Heart right ventricle (tissue), 16 donors: ENCODE measurements at places on chromosomes 3 and 15. TPM values are rescaled to one million over a fixed set of nuclear protein-coding genes. Genes with fewer than 3 reads are reported as not detected.

GRCh38 chr15:40770147-40770721 lies 454 bp downstream of the C15orf62 start:
- no peak for DNase-seq

DNA sequence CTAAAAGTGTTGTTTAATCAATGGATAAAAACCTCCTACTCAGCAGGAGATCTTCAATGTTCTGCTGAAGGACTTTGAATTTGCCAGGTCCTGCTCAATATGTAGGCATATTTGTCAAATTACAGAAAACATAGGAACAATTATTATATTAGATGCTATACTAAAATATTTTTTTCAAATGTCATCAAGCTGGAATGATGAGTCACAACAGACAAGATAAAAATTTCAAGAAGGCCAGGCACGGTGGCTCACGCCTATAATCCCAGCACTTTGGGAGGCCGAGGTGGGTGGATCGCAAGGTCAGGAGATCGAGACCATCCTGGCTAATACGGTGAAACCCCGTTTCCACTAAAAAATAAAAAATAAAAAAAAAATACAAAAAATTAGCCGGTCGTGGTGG lies 68.0 kb downstream of the AQP9 start:
- DNase-seq: no peak

GRCh38 chr3:106014518-106014917 lies 145.7 kb upstream of the CBLB start:
- no peak for DNase-seq

GRCh38 chr3:139552632-139553365 lies 13.3 kb upstream of the RBP1 start:
- no peak for DNase-seq

GRCh38 chr3:13174011-13174802 lies 101.0 kb upstream of the IQSEC1 start:
- no peak for DNase-seq

- no peak for DNase-seq
These were observed 277.4 kb upstream of the NR2E3 start for GRCh38 chr15:71532994-71533393.

GRCh38 chr15:69876064-69876940 lies 221.4 kb downstream of the TLE3 start:
- no peak for DNase-seq

DNA sequence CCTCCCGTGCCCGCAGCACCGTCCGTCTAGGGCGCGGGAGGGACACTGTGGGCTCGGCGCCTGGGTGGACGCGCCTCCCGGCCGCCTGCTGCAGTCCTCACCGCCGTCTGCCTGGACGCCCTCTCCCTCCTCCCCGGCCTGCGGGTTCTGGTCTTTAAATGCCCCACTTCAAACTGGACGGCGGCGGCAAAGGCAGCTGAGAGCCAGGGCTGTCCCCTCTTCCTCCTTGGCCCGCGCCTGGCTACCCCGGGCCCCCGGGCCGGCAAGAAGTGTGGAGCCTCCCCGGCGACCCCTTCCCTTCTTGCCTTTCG lies 426 bp downstream of the CBLB start:
- DNase-seq: peak; percentile 57

DNA sequence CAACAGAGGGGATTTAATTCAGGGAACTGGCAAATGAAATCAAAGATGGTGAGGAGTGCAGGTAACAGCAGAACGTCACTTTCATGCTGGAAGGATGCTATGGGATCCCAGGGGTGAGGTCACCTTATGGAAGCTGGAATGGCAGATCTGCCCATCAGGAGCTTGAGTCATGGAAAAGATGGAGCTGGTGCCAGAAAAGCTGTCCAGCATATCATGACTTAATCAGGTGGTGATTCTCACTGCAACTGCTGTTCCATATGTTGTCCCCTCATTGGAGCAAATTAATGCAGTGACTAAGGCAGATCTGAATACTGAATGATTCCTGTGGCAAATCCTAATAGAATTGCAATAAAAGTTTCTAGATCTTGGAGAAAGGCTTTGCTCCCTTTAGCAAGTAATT lies 38.4 kb downstream of the HHLA2 start:
- DNase-seq: no peak

- DNase-seq: no peak
These were observed 2.7 kb upstream of the SCAMP5 start for GRCh38 chr15:74992619-74993018.

GRCh38 chr3:127822682-127823425 lies 539 bp upstream of the MGLL start:
- DNase-seq: peak; percentile 77

- no peak for DNase-seq
These were observed 216.0 kb upstream of the ZBTB20 start for GRCh38 chr3:115363071-115363470.

DNA sequence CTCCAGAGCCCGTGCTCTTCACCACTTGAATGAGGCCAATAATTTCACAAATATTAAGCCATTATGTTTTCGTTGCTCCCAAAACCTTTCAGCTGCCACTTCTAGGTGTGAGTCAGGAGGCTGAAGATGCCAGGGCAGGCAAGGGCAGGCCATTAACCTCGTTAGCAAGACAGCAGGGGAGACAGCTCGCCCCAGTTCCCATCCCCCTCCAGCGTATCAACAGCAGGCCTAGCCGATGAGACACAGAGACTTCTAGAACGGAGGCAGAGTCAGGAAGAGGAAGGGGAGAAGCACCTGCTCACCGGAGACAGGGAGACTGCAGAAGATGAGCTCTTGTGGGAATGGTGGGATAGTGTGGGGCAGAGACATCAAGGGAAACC lies 28.0 kb upstream of the PLA2G4E start:
- DNase-seq: no peak

GRCh38 chr15:27408428-27408827 lies 437.4 kb downstream of the GABRG3 start:
- no peak for DNase-seq

- no peak for DNase-seq
These were observed 42.8 kb downstream of the CD47 start for GRCh38 chr3:108047987-108048386.

FRMD5 gene
- 86.3 TPM for total RNA-seq

CLSTN2 gene
- total RNA-seq: 10.0 TPM

SLC15A2 gene
- total RNA-seq: 4.4 TPM

TMEM39A gene
- 14.3 TPM for total RNA-seq

SIDT1 gene
- 0.55 TPM for total RNA-seq
